ENCODE measurements at places on chromosomes 4 and X.

GRCh38 chrX:40543661-40544328, 37.0 kb upstream of the ATP6AP2 start:
- DNase-seq = peak; percentile 44

DNA sequence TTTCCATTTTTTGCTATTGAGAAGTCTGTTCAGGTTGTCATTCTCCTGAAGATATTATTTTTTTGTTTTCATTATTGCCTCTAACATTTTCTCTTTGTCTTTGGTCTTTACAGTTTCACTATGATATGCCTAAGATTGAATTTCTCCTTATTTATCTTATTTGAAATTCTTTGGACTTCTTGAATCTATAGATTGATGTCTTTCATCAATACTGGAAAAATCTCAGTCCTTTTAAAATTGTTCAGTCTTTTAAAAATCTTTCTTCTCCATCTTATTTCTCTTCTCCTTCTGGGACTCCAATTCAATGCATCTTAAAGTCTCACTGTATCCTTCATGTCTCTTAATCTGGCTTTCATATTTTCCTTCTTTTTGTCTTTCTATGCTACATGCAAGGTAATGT, 86.7 kb downstream of the KIT start:
- no peak for DNase-seq

- no peak for DNase-seq
Measured at GRCh38 chr4:111136438-111136837, 513.6 kb upstream of the PITX2 start.

GRCh38 chr4:185016946-185017758, 1.1 kb upstream of the HELT start:
- DNase-seq = no peak

DNA sequence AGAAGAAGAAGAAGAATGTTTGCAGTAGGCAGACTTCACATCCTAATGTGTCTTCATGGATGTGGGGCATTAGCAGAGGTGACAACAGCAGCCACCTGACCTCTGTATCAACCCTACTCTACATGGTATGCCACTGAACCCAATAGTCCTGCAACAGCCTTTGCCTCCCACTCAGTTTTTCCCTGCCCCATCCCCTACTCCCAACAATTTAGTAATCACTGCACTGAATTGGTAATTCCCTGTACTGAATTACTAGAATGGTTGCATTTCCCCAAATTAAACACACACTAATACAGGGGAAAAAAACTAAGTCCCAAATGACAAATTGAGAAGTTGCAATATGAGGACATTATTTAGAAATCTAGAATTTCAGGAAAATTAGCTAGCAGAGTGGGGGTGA, 31.4 kb upstream of the FAM241A start:
- no peak for DNase-seq

GRCh38 chr4:178082906-178083305, 640.7 kb upstream of the AGA start:
- no peak for DNase-seq

GRCh38 chrX:12249997-12250396, 111.7 kb downstream of the FRMPD4 start:
- no peak for DNase-seq

DNA sequence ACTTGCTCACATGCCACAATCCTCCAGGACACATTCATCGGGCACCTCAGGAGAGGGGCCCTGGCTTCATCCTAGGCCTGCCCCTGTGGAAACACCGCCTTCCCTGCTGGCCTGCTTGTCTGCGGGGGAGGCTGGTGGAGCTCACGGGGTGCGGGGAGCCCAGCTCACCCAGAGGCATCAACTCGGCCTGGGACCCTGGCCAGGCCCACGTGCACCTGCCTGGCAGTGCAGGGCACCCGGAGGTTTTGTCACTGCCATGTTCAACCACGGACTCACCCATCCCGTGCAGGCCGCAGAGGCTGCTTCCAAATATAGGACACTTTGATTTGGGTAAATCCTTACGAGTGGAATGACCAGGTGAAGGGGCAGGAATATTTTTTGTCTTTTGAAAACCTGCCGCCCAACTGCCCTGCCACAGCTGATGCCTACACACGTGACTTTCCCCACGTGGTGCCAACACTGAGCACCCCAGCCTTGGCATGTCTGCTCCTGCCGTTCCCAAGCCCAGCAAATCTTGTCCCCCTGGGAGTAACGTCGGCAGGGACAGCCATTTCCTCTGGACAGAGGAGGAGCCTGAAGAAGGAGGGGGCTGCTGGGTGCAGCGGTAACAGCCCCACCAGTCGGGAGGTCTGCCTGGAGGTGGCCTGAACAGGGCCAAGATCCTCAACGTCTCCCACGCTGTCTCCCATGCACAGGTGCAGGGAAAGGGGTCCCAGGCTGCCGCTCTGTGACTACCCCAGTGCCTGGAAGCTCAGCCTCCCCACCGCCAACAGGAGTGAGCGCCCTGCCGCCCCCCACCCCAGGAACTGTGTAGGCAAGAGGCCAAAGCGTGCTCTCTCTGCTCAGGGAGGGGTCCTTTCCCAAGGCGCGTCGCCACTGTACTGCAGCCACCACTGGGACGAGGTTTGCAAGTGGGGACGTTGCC, 8.5 kb downstream of the MXD4 start:
- no peak for DNase-seq

- no peak for DNase-seq
Measured at GRCh38 chr4:23991444-23991843, 101.6 kb upstream of the PPARGC1A start.

- no peak for DNase-seq
Measured at GRCh38 chrX:50088645-50089044, 112.2 kb downstream of the AKAP4 start.

DNA sequence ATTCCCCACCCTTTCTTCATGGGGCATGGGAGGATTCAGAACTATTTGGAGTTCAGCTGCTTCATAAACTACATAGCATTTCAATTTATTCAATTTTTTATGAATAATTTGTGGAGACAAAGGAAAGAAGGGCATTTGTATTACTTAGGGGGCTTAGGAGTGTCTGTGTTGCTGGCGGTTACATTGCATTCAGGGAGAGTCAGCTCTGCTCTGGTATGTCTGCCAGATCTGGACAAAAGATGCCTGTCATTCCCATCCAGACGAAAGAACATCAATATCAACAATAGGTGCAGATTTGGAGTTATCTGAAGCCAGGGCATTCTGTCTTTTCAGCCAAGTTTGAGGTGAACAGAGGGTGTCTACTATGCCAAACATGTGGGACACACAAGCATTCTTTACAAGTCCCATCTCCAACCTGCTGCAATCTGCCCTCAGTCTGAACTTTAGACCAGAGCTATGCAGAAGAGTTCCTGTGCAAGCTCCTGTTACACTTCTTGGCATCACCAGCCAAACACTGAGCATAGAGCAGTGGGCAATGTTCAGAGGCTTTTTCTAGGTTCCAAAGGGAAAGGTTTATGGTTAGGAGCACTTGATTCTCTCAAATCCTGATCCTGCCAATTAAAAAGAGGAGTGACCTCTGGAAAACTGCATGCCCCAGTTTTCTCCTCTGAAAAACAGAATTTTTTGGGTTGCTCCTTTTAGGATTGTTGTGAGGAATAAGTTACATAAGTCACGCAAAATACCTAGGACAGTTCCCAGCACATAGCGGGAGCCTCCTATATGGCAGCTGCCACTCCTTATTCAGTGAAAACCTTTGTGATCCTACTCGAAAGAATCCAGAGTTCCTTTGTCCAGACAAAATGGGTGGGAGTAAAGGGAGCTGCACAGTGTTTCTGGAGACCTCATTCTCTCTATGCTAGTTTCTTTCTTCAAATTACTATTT, 719.5 kb upstream of the SLIT2 start:
- DNase-seq = no peak

DNA sequence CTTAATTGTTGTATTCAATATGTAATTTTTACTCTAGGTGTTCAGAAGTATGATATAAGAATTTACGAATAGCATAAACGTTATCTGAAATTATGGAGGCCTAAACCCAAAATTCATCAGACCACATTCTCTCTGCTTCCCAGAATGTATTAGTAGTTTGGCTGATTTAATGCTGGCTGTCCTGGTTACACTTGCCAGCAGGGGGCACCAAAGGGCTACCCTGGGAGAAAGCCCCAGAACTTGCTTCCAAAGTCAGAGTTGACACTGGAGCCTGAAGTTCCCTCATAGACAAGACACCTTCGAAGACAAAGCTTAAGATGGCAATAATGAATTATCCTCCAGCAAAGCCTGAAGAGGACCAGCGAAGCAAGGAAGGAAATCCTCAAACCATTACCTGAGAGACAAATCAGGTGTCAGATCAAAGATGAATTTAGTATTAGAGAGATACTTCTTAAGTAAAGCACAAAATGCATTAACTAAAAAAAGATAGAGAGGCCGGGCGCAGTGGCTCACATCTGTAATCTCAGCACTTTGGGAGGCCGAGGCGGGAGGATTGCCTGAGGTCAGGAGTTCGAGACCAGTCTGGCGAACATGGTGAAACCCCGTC, 11.3 kb upstream of the ANOS1 start:
- DNase-seq = peak; percentile 49

- DNase-seq = no peak
Measured at GRCh38 chr4:1952719-1953118, 56.1 kb downstream of the NELFA start.

- no peak for DNase-seq
Measured at GRCh38 chr4:1060621-1061020, 49.2 kb downstream of the FGFRL1 start.

GRCh38 chrX:138877746-138878145, 166.2 kb upstream of the FGF13 start:
- no peak for DNase-seq

GRCh38 chrX:140572724-140573123, 67.9 kb upstream of the SOX3 start:
- peak; percentile 0 for DNase-seq

DNA sequence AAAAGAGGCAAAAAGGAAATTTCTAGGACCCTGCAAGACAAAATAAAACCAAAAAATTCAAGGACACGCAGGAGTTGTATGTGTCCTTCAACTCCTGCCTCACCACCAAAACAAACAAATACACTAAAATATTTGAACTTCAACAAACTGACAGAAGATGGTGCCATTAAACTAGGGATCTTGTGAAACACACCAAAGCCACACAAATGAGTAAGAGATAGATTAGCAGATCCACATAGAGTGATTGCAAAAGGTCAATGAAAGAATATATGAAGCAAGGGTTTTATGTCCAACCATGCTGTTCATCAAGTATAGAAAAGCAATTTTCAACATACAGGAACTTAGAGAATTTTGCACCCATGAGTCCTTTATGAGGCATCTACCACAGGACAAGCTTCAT, 40.1 kb upstream of the SCML1 start:
- no peak for DNase-seq

DNA sequence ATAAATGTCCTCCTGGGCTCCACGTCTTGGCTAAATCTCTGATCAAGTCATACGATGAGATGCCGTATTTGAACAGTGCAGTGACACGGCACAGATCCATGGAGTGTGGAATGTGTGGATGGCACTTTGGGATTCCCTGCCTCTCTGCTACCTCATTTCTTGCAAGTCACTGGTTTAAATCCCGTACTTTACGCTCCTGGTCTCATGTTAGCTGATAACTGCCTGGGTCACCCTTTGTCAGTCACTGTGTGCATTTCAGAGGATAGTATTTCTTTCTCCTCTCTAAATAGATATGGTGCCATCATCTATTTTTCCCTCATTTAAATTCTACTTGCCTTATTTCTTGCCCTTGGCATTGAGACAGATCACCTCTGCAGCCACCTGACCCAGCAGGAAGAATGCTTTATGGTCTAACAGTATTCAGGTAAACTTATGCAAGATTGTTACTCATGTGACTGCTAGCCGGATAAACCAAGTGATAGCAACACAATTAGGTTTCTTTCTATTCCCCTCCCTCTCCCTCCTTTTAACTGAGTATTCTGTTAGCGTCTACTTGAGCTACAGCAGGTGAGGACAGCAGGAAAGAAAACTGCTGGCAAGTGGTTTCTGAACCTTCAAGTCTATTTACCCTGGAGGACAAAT, 2.8 kb downstream of the EGF start:
- DNase-seq = no peak

DNA sequence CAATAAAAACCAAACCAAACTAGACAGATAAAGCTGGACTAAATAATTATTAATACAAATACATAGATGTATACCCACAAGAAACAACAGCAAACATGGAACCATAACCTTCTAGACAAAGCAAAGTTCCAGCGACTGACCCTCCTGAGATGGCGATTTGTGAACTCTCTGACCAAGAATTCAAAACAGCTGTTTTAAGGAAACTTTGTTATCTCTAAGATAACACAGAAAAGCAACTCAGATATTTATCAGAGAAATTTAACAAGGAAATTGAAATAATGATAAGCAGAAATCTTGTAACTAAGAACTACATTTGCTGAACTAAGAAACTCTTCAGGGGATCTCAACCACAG, 23.4 kb upstream of the MTHFD2L start:
- no peak for DNase-seq

DNA sequence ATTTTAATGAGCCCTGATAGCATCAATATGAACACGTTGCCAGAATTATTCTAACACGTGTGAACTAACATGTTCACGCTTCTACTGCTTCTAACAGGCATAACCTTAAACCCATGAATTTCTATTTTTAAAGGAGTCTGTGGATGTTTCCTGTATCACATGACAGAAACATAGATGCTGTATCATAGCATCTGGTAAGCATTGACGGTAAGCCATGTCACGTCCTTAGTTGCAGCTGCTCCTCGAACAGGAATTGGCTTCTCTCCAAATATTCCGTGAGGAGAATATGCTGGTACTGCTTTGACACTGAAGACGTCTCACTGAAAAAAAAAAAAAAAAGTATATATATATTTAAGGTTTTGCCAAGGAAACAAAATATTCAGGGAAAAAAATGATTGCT, 105.1 kb upstream of the MXRA5 start:
- no peak for DNase-seq

- DNase-seq = no peak
Measured at GRCh38 chrX:121832446-121832845, 785.0 kb downstream of the GLUD2 start.

DNA sequence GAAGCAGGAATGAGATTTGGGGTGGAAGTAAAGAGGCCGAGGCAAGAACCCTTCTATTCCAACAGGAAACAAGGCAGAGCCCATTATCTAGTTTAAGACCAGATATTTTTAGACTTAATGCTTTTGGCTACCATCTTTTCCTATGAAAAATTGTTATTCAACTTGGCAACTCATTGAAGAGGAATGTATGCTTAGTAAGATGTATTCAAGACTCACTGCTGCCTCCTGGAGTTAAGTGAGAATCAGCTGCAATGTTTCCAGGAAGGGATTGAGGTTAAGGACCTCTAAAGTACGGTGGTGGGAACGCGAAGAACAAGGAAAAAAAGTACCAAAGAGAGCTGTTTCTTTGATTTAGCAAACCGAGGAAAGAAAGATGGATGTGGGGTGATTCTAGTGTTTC, 89.1 kb downstream of the RAPGEF2 start:
- no peak for DNase-seq

- no peak for DNase-seq
Measured at GRCh38 chr4:14566518-14566917, 435.8 kb upstream of the CPEB2 start.

GRCh38 chr4:36348403-36348938, 67.1 kb downstream of the DTHD1 start:
- peak; percentile 21 for DNase-seq
